ENCODE measurements at places on chromosomes 16 and 17. TPM values are rescaled to one million over a fixed set of nuclear protein-coding genes. Genes with fewer than 3 reads are reported as not detected.

DNA sequence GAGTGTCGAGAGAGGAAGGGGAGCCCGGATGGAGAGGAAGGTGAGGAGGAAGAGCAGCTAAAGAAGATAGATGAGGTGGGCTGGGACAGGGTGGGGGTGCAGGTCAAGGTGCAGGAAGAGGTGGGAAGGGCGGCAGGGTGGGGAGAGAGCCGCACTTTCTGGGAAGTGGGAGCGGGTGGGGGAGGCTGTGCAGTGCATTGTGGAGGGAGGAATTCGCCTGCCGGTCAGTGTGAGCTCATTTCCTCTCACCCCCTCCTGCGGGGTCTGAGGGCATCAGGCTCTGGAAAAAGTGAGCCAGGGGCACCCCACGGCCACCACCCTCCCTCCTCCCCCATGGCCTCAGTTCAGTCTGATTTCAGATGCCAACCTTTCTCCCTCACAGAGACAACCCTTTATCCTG, 2.5 kb upstream of the ARHGAP23 start:
- no peak for DNase-seq

DNA sequence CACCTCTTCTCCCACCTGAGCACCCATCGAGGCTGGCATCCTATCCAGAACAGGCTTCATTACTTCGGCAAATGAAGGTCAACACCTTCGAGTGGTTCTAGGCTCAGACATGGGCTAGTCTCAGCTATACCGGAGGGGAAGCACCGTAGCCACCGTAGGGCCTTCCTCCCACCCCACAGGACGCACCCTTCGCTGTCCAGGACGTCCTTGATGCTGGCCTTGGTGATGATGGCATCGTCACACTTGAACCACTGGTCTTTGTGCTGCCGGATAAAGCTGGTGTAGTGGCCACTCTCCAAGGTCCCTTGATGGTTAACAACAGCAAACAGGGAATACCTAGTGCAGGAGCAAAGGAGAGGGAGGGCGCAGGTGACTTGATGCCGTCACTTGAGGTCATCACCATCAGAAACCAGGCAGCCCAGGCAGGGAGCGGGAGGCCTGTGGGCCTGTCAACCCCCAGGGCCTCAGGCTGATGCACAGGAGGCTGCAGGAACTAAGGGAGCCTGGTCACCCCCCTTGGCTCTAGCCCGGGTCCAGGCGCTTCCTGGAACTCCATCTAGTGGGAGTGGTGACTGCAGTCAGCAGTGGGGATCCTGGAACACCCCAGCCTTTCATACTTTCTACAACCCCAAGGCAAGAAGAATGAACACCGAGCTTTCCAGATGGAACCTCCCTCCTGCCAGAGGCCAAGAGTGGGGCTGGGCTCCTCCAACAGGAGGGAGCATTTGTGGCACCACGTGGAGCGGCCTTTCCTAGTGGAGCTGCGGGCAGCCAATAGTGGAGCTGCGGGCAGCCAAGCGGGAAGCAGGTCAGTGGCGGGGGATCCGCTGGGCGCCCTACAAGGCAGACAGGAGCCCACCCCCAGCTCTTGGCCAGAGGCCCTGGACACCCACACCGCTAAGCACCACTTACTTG, 38.5 kb downstream of the USP22 start:
- DNase-seq: no peak

GRCh38 chr16:77328274-77328673, 106.6 kb downstream of the ADAMTS18 start:
- DNase-seq: no peak

DNA sequence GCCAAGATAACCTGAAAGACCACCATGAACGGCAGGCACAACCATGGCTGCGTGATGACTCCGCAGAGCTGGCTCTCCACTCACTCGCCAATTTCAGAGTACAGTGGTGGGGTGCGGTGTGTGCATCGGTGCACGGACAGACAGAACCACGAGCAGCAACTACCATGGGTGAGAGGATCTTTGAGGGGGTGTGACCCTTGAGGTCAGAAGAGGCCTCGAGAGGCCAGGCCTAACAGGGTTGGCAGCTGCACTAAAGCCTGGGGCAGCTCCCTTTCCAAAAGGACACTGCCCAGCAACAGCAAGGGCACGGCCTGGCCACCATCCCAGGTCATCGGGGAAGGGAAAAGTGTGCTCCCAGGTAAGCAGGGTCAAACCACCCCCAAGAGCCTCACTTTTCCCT, 1.9 kb upstream of the ECI1 start:
- DNase-seq: no peak

- DNase-seq: no peak
These were observed 2.5 kb downstream of the GPRC5B start for GRCh38 chr16:19882186-19882585.

The CDT1 gene
- total RNA-seq: 13.8 TPM

The EVI2B gene
- 0.07 TPM for total RNA-seq

The KRTAP9-2 gene
- not detected for total RNA-seq

The LDHD gene
- total RNA-seq: 2.6 TPM
